Activated CD8-positive, alpha-beta memory T cell treated with anti-CD3 and anti-CD28 coated beads for 4 hours (primary cell): ENCODE measurements at places on chromosomes 6 and 20.

DNA sequence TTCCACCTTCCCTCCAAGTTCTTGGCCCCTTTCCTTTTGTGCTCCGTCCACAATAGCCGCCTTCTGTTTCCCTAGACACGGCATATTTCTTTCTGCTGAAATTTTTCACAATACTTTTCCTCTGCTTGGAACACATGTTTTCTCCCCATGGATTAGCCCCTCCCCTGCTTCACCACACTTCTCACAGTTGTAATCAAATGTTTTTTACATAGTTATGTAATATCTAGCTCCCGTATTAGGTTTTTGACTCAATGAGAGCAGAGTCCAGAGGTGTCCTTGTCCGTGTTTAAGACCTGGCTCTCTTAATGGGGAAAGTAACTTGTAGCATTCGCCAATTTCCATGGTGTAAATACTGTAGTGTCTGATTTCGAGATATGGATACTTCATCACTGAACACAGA is 34.7 kb downstream of the PLCB1 start:
- no peak for DNase-seq

DNA sequence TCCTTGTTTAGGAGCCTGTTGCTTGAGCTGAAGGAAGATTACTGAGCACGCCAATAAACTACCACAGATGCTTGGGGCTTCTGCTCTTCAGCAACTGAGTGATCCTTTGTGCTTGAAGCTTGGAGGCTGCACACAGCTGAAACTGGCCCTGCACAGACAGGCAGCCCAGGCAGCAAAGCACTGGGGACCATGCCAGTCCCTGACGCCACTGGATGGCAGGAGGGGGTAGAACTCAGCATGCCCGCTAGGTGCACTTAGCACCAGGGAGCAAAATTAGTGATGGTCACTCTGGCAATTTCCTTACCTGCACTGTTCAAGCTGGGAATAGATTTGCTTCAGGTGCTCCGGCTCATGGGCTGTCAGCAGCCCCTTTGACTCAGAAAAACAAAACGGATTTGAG is 91.5 kb downstream of the FAM50B start:
- DNase-seq: no peak

DNA sequence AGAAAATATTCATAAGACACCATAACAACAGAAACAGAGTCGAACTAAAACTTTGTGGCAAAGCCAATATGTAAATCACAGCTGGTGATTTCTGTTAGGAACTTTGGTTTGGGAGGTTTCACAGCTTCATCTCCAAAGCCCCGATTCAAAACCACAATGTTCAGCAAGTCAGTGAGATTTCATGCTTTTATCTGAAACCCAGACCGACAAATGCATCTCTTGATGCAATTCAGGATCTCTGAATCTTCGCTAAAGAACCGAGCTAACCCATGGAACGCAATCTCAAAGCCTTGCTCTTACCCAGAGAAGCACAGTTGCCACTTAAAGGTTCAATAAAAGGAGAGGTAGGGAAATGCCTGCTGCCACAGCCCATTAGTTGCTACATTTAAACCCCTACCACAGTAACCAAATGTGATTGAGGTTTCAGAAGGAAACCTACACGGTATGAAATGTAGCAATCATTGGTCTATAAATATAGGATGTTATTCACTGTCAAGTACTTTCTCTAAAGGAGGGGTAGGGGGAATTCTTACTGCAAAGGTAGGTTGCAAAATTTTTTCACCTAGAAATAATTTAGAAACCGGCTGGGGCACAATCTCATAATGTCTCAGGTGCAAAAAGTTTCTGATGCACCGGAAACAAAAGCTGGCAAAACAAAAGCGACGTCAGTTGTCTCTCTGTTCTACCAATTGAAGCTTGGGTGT is 381.0 kb upstream of the ARID1B start:
- no peak for DNase-seq

DNA sequence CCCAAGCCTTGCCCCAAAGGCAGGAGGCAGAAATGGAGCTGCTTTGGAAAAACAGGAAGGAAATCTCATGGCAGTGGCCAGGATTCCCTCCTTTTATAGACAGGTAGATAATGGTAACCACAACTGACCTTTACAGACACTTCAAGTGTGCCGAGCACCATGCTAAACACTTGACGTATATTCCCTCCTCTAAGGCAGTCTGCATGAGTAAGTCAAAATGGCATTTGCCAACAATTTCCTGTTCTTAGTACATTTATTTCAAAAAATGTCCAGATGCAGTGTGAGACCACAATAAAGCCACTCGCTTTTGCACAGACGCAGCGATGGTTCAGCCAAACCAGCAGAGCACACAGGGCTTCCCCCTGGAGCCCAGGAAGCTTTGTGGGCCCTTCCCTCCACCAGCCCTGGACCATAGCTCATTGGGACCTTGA is 16.5 kb upstream of the GPR6 start:
- DNase-seq: no peak

DNA sequence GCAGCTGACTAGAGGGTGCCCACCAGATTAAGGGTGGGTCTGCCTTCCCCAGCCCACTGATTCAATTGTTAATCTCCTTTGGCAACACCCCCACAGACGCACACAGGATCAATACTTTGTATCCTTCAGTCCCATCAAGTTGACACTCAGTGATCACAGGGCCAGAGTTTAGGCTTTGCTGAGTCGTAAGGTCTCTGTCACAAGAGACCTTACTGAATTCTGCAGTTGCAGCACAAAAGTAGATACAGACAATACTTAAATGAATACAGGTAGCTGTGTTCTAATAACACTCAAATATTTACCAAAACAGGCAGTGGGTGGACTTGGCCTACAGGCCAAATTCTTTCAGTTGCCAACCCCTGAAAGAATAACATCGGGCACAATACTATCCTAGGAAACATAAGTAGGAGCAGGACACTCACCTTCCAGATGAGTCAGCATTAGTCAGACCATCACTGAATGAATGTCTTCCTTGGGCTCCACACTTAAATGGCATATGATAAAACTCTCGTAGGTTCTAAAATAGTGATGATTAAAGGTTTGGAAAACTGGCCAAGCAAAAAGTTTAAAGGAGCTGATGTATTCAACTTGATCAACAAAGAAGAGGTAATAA is 190.0 kb downstream of the UBE3D start:
- no peak for DNase-seq

- no peak for DNase-seq
Measured at GRCh38 chr6:159151266-159151855, 17.8 kb upstream of the FNDC1 start.

GRCh38 chr6:111228094-111228493 is 140.8 kb downstream of the SLC16A10 start:
- no peak for DNase-seq

- no peak for DNase-seq
Measured at GRCh38 chr6:149043476-149044130, 273.9 kb upstream of the TAB2 start.

GRCh38 chr20:36318166-36318565 is 12.0 kb downstream of the DLGAP4 start:
- DNase-seq: no peak

DNA sequence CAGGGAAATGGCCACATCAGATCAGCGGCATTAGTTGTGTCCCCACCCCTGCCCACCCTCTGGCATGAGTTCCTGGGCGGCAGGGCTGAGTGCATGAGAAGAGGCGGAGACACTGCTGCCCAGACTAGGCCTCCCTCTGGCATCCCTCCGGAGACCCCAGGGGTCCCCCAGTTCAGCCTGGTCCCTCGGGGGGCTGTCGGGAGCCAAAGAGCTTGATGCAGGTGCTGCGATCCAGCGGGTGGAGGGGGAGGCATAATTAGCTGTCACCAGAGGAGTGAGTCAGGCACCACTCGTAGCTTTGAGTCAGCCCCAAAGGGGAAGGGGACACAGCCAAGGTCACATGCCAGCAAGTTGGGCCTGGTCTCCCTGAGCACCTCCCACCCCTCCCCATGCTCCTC is 34.5 kb downstream of the DLGAP4 start:
- DNase-seq: no peak

GRCh38 chr6:95802978-95803377 is 212.8 kb upstream of the FUT9 start:
- no peak for DNase-seq

DNA sequence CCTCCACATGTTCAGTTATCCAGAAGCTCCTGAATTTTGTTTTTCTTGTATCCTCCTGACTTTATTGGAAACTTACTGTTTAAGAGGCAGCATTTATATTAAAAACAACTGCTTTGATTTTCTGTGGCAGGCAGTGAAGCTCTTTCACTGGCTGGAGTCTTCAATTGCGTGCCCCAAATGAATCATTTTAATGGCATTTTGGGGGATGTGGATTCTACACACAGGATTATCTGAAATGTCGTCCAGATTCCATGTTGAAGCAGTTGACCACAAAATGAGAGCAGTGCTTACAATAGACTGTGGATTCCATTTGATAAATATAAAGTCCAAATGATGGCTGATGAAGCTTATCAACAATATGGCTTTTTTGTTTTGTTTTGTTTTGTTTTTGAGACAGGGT is 41.0 kb upstream of the HIVEP1 start:
- DNase-seq: no peak

DNA sequence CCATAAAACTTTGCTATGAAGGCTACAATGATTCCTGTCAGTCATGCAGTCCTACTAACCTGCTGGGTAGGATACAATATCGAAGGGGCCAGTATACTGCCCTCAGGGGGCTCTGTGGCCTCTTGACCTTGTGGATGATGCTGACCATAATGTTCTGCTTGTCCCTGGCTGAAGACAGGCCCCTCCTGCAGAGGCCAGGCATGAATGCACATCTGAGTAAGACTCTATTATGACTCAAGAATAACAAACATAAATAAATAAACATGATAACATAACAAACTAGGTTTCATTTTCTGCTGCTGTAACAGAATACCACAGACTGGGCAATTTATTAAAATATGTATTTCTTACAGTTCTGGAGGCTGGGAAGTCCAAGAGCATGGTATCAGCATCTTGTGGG is 44.0 kb upstream of the POU5F1 start:
- DNase-seq: no peak

- no peak for DNase-seq
Measured at GRCh38 chr6:43408259-43408658, 19.1 kb upstream of the ABCC10 start.

DNA sequence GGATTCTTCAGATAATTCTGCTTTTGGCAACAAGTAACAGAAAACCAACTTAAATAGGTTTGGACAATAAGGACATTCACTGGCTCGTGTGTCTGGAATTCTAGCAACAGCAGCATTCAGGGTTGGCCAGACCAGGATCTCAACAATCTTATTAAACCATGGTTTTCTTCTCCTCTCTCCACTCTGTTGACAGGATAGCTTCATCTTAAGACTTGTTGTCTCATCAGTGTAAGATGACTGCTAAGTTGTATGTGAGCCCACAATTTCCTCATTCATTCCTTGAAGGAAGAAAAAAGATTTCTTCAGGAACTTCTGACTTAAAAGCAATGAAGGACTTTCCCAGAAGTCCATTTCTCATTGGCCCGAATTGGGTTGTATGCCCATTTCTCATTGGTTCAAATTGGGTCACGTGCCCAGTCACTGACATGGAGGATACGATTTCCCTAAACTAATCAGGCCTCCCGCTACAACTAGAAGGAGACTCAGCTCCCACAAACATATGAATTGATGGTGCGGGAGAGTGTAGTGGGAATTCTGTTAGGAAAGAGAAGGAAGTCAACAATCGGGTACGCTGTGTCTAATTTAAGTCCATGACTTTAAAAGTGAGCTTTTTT is 83.7 kb downstream of the SLC22A3 start:
- no peak for DNase-seq

- no peak for DNase-seq
Measured at GRCh38 chr20:6660441-6660840, 107.0 kb upstream of the BMP2 start.

DNA sequence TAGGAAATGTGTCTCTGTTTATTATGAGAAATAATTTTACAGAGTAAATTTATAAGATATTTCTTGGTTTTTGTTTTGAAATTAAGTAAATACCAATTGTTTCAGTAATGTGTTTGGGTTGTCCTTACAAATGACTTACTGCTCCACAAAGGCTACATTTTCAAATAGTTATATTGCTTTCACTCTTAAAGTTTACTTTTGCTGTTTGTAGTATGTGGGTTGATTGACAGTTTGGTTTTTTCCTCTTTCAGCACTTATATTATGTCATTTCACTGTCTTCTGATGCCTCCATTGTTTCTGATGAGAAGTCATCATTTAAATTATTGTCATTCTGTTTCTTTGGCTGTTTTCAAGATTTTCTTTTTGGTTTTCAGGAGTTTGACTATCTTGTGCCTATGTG is 34.9 kb upstream of the SUMO4 start:
- no peak for DNase-seq

GRCh38 chr6:138605958-138606357 is 106.7 kb upstream of the NHSL1 start:
- DNase-seq: no peak

DNA sequence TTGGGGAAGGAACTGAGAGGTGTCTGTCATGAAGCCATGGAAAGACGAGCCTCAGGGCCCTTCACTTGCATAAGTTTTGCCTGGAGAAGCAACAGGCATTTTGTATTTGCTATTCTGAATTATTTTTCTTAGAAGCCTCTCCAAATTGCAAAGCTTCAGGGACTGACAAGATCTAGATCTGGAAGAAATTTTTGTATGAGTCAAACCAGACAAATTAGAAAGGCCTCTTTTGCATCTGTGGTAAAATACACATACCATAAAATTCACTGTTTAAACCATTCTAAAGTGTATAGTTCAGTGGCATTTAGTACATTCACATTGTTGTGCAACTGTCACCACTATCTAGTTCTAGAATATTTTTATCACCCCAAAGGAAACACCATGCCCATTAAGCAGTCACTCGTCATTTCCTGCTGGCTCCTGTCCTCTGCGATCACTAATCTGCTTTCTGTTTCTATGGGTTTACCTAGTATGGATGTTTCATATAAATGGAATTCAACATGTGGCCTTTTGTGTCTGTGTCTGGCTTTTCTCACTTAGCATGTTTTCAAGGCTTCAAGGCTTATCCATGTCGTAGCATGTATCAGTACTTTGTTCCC is 269.1 kb downstream of the PHF3 start:
- no peak for DNase-seq

DNA sequence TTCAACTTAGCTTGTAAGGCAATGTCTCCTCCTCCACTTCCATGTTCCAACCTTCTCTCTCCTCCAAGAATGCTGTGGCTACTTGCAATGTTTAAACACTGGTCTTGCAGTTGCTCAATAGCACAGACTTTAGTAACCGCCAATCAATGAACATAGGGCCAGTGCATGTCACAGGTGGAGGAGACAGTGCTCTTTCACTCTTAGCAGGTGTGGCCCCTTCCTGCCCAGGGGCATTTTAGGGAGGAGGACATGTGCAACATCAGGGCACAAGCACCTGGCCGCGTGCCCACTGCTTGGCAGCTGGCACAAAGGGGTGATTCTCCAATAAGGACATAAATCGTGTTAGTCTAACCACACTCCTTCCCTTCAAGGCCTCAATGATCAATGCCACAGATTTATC is 41.3 kb downstream of the ADGRF1 start:
- no peak for DNase-seq

- no peak for DNase-seq
Measured at GRCh38 chr6:32895006-32895345, 41.0 kb downstream of the PSMB9 start.

GRCh38 chr20:52270696-52271095 is 79.1 kb upstream of the ZFP64 start:
- no peak for DNase-seq
